ENCODE measurements at places on chromosomes 5 and 9. TPM values are rescaled to one million over a fixed set of nuclear protein-coding genes. Genes with fewer than 3 reads are reported as not detected.

DNA sequence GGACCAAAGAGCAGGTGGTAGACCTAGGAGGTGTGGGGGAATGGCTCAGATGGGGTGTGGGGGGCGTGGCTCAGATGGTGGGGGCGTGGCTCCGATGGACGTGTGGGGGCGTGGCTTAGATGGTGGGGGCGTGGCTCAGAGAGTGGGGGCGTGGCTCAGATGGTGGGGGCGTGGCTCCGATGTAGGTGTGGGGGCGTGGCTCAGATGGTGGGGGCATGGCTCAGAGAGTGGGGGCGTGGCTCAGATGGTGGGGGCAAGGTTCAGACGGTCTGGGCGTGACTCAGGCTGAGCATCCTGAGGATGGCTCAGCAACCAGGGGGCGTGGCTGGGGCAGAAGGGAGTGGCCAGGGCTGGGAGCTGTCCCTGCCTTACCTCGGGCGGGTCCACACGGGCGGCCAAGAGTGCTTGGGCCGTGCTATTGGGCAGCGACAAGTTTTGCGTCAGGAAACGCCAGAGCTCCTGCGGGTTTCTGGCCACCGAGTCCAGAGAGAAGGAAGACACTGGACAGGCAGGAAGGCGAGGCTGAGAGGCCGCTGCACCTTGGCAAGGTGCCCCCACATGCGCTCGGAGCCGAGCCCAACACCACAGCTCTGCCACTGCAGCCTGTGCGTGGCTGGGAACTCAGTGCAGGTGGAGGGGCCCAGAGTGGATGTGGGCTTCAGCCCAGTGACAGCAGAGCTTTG lies 5.9 kb downstream of the ABCA2 start:
- peak; percentile 74 for DNase-seq

GRCh38 chr9:79360387-79361347 lies 211.1 kb upstream of the TLE4 start:
- no peak for DNase-seq

DNA sequence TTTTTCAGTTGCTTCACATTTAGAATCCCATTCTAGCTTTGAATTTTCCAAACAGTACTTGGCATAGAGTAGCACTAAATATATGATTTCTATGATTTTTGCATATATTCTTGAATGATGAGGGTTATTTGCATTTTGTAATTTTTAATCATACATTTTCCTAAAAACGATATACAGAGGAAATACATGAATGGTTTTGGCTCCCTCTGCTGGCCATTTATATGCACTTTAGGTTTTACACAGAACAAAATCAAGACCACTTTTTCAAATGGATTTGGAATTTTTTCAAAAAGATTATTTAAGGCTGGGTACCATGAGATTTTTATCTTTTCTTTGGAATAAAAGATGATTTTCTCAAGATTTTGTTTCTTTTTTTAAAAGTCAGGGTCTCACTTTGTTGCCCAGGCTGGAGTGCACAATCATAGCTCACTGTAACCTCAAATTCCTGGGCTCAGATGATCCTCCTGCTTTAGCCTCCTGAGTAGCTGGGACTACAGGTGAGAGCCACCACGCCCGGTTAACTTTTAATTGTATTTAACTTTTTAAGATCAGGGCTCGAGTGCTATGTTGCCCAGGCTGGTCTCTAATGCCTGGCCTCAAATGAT lies 16.7 kb upstream of the COMMD10 start:
- DNase-seq, result peak; percentile 39

DNA sequence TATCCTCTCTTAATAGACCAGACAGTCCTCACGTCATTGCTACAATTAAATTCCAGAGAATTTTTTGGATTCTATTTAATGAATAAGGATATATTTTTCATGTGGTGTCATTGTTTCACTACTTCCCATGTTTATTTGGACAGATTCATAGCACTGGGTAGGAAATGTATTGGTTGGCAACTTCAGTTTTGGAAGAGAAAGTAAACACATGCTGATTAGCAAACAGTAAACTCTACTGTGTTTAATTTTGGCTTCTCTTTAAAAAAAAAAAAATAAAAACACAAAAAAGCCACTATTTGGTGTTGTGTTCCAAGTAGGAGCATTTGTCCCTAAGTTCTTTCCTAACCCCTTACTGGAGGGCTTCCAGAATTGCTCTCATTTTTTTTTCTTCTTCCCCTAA lies 77.3 kb downstream of the NFIB start:
- no peak for DNase-seq

GRCh38 chr5:54087436-54087835 lies 222.9 kb downstream of the ARL15 start:
- no peak for DNase-seq

GRCh38 chr5:83891261-83891660 lies 170.6 kb upstream of the HAPLN1 start:
- no peak for DNase-seq

DNA sequence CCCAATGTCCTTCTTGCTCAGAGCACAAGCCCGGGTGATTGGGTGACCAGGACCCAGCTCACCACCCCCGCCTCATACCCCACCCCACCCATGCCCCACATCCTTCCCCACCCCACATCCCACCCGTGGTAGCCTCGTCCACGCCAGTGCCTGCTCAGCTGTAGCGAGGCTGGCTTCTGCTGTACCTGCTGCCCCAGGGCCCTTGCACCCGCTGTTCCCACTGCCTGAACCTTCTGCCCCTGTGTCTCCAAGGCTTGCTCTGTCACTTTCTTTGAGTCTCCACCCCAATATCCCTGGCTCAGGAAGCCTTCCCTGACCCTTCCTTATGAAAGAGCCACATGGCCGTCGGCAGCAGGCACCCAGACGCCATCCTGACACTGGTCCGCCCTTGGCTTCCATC lies 3.1 kb upstream of the NACC2 start:
- no peak for DNase-seq

DNA sequence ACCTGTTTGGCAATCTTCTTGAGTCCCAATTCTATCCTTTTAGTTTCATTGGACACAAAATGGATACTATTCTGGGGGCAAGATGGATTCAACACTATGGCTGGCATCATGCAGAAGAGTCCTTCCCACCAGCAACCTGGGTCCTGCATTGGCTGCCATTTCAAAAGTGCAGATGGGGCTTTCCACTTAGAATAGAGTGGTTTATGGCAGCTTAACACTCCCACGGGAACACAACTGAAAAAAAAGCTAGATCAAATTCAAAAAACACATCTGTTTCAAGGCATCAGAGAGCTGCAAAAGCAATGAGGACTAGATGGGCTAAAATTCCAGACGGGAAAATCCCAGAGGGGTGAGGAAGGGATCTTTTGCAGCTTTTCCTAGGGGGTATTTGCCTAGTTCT lies 11.2 kb upstream of the HMHB1 start:
- no peak for DNase-seq

DNA sequence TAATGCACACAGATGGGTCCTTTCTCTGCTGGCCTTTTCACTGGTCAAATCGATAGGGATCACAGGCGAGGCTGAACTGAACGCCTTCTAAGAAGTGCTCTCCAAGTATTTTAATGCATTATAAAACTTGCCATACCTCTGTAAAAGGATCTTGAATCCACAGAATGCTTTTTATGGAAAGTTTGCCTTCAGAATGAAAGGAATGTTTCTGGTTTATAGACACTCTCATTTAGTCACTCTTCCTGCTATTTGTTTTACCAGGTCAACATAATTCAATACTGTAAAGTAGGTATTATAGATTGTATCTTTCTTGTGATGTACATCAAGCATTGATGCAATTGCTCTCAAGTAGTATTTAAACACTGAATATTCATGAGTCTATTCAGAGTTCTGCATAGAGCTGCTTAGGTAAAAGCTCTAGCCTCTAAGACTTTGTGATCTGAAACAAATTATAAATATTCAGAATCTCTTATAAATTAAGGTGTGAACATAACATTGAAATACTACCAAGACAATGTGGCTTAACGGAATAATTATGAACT lies 308.4 kb downstream of the ISL1 start:
- DNase-seq, result no peak

GRCh38 chr5:98630621-98631020 lies 142.8 kb upstream of the RGMB start:
- DNase-seq, result no peak

GRCh38 chr9:4416467-4416866 lies 73.8 kb upstream of the SLC1A1 start:
- no peak for DNase-seq

DNA sequence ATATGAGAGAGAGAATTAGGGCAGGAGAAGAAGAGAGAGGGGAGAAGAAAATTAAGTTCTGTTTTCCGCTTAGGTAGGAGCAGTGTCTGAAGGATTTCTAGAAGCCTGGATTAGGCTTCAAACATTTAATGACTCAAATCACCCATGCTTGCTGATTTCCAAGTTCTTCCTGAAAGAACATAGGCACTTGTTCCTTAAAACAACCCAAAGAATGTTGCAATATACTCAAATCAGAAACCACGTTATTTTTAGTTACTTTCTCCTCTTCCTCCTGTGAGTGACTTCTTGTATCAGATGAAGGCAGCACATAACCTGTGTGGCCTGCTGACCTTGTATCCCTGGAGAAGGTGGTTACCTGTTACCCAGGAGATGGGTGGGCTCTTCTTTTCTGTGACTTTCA lies 351.5 kb upstream of the KLF4 start:
- DNase-seq, result no peak

DNA sequence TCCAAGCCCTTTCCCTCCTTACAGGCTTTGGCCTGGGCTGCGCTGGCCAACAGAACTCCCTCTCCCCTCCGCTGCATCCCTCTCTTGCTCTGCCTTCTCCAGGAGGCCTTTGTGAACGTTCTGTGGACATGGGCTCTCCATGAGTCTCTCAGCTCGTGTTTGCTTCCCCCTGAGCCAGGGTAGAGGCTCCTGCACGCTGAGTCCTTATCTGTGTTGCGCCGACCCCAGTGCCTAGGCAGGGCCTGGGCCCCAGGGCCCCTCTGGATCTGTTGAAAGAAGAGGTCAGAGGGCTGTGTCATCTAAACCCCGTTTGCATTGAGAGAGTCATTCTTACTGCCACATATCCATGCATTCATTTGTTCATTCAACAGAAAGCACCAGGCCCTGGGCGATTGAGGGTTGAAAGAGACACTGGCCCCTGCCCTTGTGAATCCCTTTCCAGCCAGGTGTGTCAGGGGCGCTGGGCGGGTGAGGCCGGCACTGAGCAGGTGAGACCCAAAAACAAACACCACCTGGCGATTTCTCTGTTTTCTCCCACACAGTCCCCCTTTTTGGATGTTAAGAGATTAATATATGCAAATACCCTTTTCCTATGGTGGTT lies 111.2 kb upstream of the IER5L start:
- DNase-seq, result no peak

DNA sequence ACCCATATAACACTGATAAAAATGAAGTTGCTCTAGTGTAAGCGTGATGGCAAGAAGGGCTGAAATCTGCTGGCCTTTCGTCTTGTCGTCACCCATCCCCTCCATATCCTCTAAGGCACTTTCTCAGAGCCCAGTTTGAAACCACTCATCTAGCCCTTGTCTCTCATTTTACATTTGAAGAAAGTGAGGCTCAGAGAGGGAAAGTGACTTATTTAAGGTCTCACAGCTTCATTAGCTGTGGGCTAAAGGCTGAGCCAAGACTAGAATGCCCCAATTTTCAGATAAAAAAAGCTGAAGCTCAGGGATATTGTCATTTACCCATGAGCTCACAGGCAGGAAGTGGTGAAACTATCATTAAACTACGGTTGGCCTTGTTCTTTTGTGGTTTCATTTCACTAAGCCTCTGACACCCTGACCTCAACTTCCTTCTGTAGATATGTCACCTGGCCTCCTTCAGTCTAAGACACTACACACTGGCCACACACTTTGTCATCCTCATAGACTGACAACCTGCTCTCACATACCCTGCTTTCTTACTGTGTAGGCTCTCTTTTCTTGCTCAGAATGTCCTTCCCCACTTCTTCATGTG lies 176.7 kb upstream of the DMAC1 start:
- DNase-seq, result no peak

- DNase-seq, result no peak
Observed at GRCh38 chr5:82635561-82636288, 357.6 kb upstream of the RPS23 start.

GRCh38 chr5:158277276-158277675 lies 418.3 kb upstream of the CLINT1 start:
- no peak for DNase-seq

- no peak for DNase-seq
Observed at GRCh38 chr5:176748073-176748966, 62.0 kb upstream of the UNC5A start.

GRCh38 chr9:107856633-107857032 lies 367.1 kb upstream of the KLF4 start:
- DNase-seq, result no peak

- peak; percentile 94 for DNase-seq
Observed at GRCh38 chr9:137406876-137407589, 15.9 kb downstream of the EXD3 start.

GRCh38 chr5:40678460-40679147 lies 1.1 kb upstream of the PTGER4 start:
- DNase-seq, result no peak

DNA sequence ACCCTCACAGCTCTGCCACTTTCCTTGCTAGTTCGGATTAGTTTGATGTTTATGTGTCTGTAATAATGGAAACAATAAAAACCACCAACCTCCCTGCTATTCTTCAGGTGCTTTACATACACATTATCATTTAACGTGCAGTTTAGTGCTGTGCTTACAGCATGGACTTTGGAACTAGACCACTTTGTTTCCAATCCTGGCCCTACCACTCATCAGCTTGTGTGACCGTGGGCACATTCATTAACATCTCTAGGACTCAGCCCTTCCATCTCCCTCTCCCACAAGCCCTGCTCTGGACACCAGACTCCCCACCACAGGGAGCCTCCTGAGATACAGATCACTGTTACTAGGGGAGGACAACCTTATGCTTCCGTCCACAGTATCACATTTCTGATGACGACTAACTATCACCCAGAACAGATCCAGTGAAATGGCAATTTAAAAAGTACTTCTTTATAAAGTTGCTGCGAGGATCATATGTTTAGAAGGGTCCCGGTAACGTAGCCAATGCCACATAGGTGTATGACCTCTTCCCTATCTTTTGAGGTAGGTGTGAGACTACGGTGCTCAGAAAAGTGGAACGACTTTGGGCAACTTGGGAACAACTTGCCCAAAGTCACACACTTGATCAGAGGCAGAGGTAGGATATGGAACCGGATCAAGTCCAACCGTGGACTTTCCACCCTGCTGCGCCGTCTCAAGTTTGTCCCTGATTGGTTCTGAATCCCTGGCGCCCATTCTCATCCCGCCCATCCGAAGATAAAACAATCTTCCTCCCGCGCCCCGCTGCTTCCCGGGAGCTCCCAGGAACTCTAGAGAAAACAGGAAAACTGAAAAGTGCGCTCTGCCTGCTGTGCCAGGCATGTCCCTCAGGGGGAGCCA lies 132.4 kb upstream of the NIPBL start:
- no peak for DNase-seq

DNA sequence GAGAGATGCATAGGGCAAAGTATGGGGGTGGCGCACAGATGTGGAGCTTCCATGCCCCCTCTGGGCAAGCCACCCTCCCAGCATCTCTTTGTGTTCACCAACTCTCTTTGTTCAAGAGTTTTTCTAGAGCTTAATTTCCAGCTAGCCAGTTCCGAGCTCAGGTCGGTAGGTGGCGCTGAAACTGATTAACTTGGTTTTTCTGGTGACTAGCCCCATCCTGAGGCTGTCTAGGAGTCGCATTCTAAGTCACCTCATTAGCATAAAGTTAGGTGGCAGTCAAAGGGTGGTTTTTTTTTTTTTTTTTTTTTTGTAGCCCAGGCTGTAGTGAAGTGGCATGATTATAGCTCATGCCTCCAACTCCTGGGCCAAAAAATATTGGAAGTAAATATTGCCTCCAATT lies 476.4 kb downstream of the KDM4C start:
- no peak for DNase-seq

CCDC107 gene
- total RNA-seq, result 10.6 TPM

PCDHGA6 gene
- 9.0 TPM for total RNA-seq

PCDHB6 gene
- total RNA-seq, result 3.3 TPM

CDH10 gene
- 79.9 TPM for total RNA-seq

AFAP1L1 gene
- 4.9 TPM for total RNA-seq

PKD2L2 gene
- total RNA-seq, result not detected

KIF24 gene
- total RNA-seq, result 1.2 TPM

ADAMTSL1 gene
- total RNA-seq, result 11.4 TPM

CDH9 gene
- 31.4 TPM for total RNA-seq

All from frontal cortex (tissue), 4 donors.